ENCODE measurements at places on chromosomes 5 and 9.
A peak's percentile ranks its signal among the peaks of the same experiment; 100 is the strongest.

GRCh38 chr9:4756420-4756819 is 15.4 kb upstream of the AK3 start:
- no peak for DNase-seq

DNA sequence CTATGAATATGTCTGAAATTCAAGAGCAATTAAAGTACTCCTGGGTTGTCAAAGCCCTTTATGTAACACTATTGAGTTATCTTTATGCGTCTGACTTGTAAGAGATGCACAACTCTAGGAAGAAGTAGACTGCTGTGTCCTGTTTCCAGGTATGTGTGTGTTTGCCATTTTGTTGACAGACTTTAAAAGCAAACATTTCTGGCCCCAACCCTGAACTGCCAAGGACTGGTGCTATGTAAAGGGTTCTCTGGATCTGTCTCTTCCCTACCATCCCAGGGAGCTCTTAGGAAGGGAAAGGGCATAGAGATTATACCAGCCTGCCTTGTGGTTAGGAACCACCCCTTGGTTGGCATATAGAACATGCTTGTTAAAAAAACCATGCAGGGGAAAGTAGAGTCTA is 12.1 kb downstream of the SLC22A5 start:
- DNase-seq: no peak

- no peak for DNase-seq
Observed at GRCh38 chr9:106532306-106533015, 330.5 kb upstream of the ZNF462 start.

DNA sequence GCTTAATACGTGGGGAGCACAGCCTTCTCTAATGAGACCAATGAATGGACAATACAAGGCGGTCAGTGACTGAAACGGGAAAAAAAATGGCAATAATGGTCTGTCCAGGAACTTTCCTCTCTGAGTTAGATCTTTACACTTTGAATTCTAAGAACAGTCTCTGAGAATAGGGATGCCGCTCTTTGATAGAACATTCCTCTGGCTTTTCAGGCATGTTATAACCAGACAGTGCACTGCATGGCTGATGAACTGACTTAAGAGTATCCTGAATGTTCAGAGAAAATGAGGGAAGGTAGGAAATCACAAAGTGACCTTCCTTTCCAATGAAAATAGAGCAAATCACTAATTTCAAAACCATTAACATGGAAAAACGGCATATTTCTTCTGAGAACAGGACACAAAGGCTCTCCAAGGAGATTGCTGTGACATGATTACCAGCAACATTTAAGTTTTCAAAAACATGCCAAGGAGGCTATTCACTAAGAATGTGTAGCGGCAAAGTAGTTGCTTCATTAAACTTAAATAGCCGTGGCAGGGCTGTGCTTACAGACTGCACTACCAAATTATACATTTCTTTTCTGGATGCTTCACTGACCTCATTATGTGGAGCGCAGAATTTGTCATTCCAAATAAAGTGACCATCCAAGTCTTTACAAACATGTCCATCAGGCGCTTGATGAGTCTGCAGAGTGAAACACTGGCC is 105.9 kb downstream of the MARCHF3 start:
- DNase-seq: no peak

- no peak for DNase-seq
Observed at GRCh38 chr5:127993476-127993875, 90.1 kb upstream of the SLC12A2 start.

DNA sequence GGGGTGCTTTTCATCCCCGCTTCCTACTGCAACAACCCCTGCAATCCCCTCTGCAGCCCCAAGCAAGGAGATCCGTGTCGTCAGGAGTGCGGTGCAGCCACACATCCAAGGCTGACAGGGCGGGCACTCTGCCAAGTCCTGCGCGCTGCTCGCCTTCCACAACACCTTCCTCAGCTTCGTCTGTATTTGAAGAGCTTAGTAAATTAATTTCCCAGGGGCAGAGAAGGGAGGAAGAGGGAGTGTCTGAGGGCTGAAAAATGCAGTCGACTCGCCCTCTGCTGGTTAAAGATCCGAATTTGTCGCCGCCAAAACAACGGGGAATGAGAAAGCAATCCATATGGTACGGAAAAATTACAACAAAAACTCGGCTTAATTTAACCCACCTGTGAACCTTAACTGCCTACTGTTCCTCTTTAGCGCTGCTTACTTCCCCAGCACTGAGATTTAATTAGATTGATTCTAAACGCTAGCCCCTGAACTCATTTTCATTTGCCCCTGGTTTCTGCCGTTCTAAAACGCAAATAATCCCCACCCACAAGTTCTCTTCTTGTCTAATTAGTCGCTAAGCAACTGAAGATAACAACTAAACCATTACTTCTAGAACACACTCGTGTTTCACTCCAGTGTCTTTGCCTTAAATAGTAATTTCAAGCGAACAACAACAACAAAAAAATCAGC is 10.9 kb upstream of the PCDHB1 start:
- peak; percentile 61 for DNase-seq
